Stimulated activated CD8-positive, alpha-beta memory T cell treated with anti-CD3 and anti-CD28 coated beads, Interleukin-15, amount 100 ng/mL, for 24 hours (primary cell): ENCODE measurements at places on chromosomes 2 and 18.

DNA sequence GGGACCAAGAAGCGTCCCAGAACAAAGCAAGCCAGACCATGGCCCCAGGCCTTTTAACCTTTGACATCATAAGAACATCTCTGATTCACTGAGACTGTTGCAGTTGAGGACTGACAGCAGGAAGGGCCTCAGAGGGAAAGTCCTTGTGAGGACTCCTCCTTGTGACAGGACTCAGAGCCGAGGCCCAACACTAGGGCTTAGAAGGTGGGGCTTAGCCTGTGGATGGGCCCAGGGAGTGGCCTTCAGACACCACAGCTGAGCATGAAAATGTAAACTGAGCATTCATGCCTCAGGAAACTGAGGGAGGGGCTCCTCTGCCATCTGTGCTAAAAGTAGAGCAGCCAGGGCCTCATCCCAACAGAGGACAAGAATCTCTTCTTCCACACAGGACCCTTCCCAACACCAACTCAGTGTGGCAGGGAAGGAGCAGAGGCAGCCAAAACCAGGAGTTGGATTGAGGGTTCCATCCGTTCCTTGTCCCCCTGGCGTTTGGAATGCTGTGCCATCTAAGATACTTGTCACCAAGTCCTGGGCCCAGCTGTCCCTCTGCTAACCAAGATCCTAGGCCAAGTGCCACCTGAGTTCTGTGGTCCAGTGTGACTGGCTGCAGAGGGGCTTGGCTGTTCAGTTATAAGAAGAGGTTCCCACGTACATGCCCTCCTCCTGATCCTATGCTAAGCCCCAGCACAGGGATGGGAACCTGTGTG lies 37.5 kb upstream of the CAB39 start:
- DNase-seq: no peak

DNA sequence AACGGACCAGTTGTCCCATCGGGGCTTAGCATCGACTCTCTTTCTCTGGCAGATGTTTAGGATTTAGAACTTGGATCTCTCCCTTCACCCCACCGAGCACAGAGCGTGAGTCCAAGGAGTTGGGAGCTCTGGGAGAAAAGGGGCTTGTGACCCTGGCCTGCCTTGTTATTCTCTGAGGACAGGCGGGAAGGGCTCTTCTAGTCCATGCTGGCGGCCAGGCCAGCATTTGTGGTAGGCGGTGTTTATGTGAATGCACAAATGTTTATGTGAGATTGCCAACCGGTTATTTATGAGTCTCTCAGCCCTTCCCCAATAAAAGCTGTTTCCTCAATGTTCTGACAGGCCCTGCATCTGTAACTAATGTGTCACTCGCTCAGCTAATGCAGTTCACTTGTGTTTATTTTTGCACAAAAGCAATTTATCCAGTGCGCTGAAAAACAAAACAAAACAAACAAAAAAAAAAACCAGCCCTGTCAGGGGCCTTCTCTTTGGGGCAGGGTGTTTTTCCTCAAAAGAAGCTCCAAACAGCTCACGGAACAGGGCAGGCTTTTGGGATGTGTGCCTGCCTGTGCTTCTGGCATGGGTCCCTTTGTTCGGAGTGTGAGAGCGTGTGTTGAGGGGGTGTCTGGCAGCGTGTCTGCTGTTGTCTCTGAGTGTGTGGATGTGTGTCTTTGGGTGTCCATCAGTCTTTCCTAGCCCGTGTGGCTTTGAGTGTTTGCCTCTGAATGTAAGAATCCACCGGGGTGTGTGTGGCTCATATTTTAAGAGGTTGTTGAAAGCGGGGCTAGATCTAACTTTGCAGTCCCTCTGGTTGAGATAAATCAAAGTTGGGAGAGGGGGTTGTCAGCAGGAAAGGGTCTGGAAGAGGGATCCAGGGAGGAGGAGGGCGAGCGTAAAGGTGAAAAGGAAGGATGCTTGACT lies 52.8 kb upstream of the HAAO start:
- no peak for DNase-seq

- DNase-seq: no peak
Observed at GRCh38 chr2:28449126-28449487, 46.8 kb upstream of the PLB1 start.

DNA sequence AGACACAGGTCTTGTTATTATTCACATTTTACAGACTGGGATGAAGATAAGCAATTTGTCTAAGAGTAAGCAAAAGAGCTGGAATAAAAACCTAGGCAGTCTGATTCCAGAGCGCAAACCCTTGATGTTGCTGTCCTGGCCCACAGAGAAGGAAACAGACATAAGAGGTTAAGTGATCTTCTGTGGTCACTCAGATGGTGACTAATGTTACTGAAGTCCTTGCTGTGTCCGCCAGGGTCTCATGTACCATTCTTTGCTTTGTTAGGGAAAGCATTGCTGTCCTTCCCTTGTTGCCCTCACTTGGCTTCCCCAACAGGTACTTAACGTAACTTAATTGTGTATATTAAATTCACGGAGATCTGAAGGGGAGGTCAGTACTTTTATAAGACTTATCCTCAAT lies 14.9 kb upstream of the FAP start:
- DNase-seq: no peak

- DNase-seq: no peak
Observed at GRCh38 chr18:57150081-57150480, 3.2 kb downstream of the BOD1L2 start.

DNA sequence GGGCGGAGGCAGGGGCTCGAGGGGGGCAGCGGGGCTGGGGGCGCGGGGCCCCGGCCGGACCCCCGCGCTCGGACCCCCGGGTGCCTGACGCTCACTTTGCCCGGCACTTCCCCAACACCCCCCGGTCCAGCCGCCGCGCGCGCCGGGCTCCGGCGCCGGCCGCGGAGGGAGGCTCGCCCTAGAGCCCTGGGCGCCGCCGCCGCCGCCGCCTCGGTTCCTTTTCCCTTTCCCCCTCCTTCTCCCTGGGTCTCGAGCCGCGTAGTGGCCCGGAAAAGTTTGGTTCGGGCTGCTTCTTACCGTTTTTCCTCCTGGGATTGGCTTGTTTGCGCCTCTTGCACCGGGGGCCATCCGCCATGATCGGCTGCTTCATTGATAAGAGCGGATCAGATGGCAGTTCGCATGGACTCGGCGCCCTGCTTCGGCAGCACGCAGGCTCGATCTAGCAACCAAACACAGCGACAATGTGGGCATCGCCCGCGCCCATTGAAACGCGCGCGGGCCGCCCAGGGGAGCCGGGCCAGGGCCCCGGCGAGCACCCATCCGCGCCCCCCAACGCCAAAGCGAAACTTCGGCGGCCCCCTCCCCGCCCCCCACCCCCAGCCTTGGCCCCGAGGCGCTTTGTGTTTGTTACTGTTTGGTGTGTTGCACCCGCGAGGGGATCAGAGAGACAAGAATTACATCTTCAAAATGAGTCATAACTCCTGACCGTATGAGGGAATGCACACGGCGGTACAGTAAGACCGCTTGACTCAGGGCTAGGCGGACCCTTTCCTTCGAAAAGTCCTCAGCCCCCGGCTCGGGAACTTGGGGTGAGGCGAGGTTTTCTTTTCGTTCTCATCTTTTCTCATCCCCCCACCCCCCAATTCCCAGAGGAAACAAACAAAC lies 2.7 kb downstream of the ZEB2 start:
- no peak for DNase-seq
